ENCODE measurements at places on chromosomes 6 and 20.
A peak's percentile ranks its signal among the peaks of the same experiment; 100 is the strongest.

DNA sequence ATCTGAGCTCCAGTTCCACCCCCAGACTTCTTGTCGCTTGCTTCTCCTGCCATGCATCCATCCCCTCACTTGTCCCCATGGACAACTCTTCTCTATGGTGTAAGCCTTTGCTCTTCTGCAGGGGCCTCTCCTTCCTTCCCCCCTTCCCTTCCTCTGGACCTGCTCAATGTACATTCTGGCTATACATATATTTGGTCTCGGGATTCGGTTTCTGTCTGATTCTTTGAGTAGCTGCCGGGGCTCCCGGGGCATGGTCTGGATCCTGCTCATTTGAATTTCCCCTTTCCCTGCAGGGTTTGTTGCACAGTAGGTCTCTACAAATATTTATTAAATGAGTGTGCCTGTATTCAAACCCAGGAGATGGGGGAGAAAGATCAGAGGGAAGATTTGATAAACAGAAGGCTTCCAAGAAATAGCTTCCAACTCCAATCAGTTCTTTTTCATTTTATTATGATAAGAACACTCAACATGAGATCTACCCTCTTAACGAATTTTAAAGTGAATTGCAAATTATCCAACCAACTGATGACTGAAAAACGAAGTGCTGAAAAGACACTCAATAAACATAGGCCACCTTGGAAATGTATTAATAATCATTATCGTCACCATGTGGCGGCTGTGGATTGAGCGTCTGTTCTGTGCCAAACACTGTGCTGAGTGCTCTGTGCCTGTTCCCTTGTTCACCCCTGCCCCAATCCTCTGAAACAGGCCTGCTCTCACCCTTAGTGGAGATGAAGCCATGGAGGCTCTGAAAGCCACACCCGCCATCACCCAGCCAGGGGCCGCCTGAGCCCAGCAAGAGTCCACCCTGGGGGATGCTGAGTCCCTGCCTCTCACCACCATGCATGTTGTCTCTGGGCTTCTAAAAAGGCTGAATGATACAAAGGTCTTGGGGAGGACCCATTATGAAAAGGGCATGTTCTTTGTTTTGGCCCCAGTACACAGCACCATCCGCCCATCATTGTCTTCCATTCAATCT is 34.3 kb upstream of the APCDD1L start:
- no peak for DNase-seq

- no peak for DNase-seq
Measured at GRCh38 chr6:14082771-14083170, 34.8 kb upstream of the CD83 start.

GRCh38 chr6:115524821-115525220 is 535.9 kb downstream of the FRK start:
- DNase-seq = no peak

- no peak for DNase-seq
Measured at GRCh38 chr6:87357479-87358196, 13.0 kb downstream of the C6orf163 start.

- peak; percentile 82 for DNase-seq
Measured at GRCh38 chr6:123838505-123839234, 35.0 kb downstream of the NKAIN2 start.

All from NCI-H748 treated with DMSO at 0.1 percent for 48 hours (cell line).